ENCODE measurements at places on chromosomes 2 and 18.

DNA sequence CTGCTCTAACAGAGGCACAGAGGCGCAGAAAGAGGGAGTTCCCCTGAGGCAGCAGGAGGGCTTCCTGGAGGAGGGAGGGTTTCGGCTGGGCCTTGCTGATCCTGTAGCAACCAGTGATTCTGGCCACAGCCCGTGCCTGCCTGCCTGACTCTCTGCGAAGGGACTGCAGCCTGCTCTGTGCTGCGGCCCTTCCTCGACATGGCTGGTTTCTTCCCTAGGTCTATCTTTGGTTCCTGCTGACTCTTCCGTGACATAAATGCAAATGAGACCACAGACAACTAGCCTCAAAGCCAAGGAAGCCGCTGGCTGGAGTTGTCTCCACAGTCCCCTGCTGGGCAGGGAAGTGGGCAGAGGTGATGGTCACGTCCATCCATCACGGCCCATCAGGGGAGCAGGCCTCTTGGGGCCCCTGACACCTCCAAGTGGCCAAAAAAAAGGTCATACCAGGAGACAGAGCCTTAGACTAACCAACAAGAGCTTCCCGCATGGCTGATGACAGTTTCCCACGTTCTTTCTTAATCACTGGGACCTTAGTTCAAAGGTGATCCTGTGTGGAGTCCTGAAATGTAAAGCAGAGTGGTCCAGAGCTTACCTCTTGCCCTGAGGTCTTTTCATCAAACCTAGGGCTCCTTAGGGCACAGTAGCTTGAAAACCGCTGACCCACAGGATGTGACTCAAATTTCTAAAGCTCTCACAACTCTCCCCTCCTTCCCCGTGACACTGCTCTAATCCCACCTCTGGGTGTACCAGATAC lies 55.3 kb downstream of the HS1BP3 start:
- DNase-seq = no peak

- no peak for DNase-seq
These were observed 106.3 kb downstream of the GBX2 start for GRCh38 chr2:236061899-236062298.

GRCh38 chr2:236712961-236713673 lies 143.5 kb downstream of the ACKR3 start:
- no peak for DNase-seq

DNA sequence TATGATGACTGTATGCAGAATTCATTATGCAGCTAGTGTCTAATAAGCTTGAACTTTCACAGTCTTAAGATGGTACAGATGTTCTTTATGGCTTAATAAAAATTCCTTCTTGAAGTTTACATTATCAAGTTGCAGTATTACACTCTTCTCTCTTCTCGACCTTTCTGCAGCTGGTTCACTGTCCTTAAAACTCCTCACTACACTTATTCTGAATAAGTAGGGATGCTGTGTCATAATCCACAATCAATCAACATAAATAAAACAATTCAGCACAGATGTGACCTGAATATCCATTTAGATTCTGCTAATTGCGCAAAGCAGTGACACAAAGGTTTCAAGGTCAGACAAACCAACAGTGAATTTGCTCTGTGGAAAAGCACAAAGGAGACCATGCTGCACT lies 356.8 kb downstream of the SUCLG1 start:
- no peak for DNase-seq

GRCh38 chr2:40292291-40292690 lies 159.6 kb downstream of the SLC8A1 start:
- no peak for DNase-seq

- DNase-seq = no peak
These were observed 7.8 kb upstream of the FZD7 start for GRCh38 chr2:202025816-202026215.

DNA sequence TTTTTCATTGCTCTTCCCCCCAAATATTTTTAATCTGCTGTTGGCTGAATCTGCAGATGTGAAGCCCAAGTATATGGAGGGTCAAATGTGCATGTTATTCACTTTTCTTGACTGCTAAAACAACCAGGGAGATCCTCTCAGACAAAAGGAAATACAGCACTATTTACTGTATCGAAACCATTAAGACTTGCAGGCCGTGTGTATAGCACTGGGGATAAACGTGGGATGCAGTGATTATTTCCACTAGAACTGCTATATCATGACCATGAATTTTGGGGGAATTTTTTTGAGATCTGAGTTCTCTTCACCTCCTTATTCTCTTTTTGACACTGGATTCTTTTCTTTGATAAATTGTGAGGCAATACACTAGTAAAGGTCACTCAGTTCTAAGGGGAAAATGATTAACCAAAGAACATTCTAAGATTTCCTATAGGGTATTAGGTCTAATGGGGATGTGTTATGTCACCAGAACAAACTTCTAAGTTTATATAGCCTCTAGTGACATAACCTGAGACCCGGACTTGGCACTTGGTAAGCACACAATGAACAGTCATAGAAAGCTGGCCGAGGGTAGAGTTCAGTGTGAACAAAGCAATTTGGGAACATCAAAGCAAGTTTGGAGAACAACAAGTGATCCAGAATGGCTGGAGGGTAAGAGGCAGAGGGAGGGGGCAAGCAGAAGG lies 14.9 kb upstream of the UGT1A1 start:
- DNase-seq = no peak

GRCh38 chr2:20728114-20728758 lies 61.3 kb downstream of the GDF7 start:
- DNase-seq = no peak

GRCh38 chr2:227848146-227848545 lies 23.3 kb upstream of the DAW1 start:
- DNase-seq = no peak

Measured in NCI-H1436 treated with DMSO at 0.1 percent for 48 hours (cell line).